ENCODE measurements at places on chromosomes 1 and 21.

- no peak for DNase-seq
Observed at GRCh38 chr21:16534408-16535101, 804.8 kb downstream of the USP25 start.

DNA sequence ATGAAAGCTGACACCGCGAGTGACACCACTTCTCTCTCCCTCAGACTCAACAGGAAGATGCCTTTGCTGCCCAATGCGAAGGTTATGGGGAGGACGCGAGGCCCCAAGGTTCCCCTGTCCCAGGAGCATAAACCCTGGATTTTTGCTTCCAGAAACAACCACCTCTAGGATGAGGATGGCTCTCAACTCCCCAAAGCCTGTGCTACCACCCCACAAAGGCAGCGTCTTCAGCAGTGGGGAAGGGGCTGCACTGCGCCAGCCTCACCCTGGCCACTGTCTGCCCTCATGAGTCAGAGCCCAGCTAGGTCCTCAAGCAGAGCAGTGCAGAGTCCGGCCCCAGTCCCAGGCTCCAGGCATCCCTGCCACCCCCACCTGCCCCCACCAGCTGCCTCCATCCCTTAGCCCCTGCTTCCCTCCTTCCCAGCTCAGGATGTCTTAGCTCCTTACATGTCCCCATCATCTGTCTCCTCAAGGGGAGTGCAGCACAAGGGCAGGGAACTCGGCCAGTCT is 6.9 kb upstream of the SRARP start:
- DNase-seq = no peak

- DNase-seq = no peak
Observed at GRCh38 chr1:12129624-12130023, 37.2 kb upstream of the TNFRSF1B start.

DNA sequence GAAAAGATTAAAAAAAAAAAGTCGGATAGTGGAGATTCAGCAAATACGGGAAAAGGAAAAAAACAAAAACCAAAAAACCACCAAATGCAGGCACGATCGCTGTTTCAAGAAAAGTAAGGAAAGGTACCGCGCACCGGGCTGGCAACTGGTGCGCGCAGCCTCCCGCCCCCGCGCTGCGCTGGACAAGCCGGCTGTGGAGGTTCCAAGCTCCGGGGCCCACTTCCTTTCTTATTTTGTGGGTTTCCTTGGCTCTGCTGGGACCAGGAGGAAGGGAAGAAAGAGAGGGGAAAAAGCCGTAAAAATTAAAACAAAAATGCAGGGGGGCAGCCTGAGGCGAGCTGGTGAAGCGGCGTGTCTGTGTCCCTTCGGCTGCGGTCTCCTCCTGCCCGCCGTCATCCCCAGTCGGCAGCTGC is 233 bp downstream of the ADAMTS5 start:
- DNase-seq = no peak

- DNase-seq = no peak
Observed at GRCh38 chr1:41305576-41306363, 55.5 kb upstream of the FOXO6 start.

DNA sequence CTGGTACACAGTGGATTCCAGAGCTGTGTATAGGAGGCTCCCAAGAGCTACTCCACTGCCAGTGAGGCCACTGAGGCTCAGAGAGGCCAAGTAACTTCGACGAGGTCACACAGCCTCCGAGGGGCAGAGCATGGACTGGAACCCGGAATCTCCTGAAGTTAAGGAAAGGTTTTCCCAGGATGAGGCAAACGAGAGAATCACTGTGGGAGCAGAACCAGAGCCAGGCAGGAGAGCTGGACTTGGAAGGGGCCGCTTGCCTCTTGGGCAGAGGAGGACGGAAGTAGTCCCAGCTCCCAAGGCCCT is 52.0 kb downstream of the GLIS1 start:
- DNase-seq = no peak

GRCh38 chr1:92975551-92976232 is 14.4 kb upstream of the DIPK1A start:
- DNase-seq = no peak

DNA sequence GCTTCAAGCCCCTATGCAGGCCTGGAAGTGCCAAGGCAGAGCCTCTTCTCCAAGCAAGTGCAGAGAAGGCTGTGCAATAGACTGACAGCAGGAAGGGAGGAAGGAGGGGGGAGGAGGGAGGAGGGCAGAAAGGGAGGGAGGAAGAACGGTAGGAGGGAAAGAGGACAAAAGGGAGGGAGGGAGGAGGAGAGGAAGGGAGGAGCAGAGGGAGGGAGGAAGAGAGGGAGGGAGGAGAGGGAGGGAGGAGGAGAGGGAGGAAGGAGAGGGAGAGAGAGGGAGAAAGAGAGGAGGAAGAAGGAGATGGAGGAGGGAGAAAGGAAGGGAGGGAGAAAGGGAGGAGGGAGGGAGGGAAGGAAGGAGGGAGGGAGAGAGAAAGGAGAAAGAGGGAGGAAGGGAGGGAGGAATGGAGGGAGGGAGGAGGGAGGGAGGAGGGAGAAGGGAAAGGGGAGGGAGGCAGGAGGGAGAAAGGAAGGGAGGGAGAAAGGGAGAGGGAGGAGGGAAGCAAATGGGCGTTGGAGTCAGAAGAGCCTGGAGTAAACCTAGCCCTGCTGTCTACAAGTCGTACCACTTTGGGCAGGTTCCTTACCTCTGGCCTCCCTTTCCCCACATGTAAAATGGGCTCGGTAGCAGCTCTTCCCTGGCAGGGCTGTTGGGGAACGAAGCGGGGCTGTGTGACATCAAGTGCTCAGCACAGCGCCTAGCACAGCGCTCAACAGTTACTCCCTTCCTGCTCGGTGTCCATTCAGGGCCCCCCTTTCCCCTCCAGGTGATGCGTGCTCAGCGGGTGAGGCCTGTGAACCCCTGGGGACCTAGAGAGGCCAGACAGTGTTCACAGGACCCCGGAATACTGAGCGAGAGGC is 244.6 kb downstream of the NPHP4 start:
- DNase-seq = no peak

- no peak for DNase-seq
Observed at GRCh38 chr1:221620437-221621384, 121.2 kb downstream of the DUSP10 start.

GRCh38 chr21:33374080-33374449 is 29.1 kb upstream of the IFNGR2 start:
- no peak for DNase-seq

DNA sequence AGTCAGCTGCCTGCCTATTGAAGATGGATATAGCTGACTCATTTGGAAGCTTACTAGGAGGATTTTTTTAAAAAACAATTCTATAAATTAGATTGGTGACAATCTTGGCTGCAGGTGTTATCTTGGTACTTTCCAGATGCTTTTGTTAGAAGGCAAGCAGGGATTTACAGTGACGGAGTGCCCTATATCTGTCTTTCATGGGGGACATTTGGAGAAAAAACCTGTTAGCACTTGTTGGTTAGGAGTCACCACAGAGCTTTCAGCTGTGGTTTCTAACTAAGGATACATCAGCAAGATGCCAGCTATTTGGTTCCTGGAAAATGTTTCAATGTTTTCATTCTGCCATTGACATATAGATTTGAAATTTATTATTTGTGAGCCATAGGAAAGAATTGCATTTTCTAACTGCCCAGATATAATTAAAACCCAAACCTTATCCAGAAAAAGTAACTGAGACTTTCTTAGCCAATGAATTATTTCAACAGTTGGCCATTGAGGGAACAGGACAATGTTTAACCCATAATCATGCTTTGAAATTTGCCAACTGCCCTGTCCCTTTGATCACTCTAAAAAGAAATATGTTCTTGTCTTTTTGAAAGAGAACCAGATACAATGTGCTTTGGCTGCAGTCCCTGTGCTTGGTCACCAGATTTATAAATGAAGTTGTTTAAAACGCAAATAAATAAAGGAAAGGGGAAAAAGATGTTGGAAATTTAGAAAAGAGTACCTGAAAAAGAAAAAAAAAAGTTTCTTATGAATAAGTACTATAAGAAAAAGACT is 761.0 kb upstream of the CXADR start:
- DNase-seq = no peak

GRCh38 chr1:247316590-247317197 is 15.0 kb downstream of the ZNF496 start:
- no peak for DNase-seq

DNA sequence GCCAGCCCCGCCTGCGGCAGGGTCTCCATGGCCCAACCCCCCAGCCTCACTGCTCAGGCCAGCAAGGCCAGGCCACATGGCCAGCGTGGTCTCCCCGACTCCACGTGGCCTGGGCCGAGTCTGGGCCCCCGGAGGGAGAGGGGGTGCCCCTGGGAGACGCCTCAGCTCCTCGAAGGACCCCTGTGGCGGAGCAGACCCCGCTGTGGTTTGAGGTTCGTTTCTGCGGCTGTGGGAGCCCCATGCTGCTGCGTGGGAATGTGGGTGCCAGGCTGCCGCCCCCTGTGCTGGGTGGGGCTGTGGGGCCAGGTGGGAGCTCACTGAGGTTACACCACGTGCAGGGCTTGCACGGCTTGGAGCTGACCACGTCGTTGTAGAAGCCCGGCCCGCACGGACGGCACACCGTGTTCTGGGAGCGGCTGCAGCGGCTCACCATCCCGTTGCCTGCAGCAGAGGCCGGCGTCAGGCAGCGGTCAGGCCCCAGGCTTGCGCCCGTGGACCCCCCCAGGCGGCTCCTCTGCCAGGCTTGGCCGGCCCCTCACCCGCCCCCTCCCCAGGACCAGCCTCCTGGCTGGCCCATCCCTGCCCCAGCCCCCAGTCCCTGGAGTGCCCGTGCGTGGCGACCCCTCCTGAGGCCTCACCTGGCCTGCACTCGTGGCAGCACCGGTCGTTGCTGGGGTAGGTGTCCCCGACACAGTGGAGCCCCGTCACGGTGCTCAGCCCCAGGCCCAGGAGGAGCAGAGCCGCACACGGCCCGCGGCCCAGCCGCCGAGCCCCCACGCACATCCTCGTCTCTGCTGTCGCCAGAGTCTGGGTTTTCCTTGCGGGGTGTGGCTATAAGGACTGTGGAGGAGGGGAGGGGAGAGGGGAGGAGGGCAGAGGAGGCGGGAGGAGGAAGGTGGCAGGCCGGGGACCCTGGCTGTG is at the start of gene TNFRSF4:
Gene TNFRSF4 (minus strand): TSS at position 809 of the 921 bp plus-strand sequence. CDS start 26 bp downstream, at position 783.
- DNase-seq = no peak

- no peak for DNase-seq
Observed at GRCh38 chr1:109513110-109513710, 3.7 kb upstream of the AMIGO1 start.

DNA sequence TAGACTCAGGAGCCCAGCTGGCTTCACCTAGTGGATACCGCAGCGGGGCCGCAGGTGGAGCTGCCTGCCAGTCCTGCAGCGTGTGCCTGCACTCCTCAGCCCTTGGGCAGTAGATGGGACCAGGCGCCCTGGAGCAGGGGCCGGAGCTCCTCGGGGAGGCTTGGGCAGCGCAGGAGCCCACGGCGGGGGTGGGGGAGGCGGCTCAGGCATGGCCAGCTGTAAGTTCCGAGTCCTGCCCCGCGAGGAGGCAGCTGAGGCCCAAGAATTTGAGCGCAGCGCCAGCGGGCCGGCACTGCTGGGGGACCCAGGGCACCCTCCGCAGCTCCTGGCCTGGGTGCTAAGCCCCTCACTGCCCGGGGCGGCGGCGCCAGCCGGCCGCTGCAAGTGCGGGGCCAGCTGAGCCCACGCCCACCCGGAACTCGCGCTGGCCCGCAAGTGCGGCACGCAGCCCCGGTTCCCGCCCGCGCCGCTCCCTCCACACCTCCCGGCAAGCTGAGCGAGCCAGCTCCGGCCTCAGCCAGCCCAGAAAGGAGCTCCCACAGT is 30.9 kb downstream of the UTP25 start:
- no peak for DNase-seq

- no peak for DNase-seq
Observed at GRCh38 chr1:214352838-214353237, 71.9 kb downstream of the SMYD2 start.

GRCh38 chr21:25881524-25882376 is 147.0 kb downstream of the GABPA start:
- no peak for DNase-seq

- no peak for DNase-seq
Observed at GRCh38 chr1:75745276-75745675, 20.8 kb downstream of the ACADM start.

DNA sequence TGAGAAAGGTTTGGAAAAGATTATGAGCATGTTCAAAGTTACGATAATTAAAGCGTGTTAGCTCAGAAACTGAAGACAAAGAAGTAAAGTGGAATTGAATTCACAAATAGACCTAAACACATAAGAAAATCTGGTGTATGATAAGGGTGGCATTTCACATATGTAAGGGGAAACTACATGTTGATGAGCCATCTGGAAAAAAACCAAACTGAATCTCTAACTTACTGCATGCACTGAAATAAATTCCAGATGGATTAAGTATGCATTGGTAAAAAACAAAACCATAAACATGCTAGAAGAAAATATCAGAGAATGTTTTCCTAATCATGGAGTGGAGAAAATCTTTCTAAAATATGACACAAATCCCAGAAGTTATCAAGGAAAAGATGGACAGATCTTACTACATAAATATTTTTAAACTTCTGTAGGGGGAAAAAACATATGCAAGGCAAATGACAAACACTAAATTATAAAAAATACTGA is 34.0 kb upstream of the CTPS1 start:
- DNase-seq = no peak

- no peak for DNase-seq
Observed at GRCh38 chr1:17014671-17015567, 3.2 kb upstream of the ATP13A2 start.

DNA sequence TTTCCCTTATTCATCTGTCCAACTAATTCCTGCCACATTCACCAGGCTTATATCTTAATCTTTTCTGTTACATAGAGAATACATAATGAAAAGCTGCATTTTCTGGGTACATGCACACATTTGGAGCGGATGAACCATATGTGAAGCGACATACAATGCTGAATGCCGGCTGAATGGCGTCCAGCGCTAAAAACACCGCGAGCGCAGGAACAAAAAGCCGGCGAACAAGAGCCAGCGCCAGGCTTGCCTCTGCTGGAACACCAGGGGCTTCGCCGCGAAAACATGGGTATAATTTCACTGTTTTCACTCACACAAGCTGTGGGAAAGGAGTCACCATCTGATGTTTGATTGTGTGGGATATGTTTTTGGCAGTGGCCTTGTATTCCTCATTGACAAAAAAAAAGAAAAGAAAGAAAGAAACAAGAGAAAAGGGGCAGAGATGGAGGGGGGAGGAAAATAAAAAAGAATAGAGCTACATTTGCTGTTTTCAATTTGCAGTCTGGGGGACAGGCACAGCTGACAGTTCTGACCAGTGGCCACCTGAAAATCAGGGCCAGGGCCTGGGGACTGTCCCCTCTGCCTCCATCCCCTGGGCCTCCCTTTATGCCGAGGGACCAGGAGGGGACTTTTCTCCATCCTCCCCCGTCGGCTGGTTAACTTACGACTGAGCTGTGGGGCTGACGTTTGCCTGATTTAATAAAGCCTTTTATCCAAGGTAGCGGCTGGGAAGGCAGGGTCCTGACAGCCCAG is 70.2 kb upstream of the OLIG2 start:
- DNase-seq = no peak

GRCh38 chr1:241531195-241532161 is 700 bp upstream of the KMO start:
- DNase-seq = peak; percentile 47

DNA sequence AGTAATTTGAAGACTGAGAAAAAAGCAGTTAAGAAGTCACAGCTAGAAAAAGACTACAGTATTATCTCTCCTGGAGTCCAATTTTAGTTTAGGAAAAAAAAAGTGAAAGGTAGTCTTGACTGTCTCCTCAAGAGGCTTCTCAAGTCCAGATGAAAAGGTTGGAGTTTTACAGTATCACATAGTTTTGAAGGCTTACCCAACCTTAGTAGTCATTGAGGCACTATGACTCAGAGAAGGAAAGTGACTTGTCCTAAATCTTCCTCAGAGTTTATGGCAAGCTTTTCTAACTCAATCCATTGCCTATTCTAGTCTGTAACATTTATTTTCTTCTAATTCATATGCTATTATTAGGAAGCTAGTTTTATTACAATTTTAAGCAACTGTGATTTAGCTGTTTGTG is 174.9 kb downstream of the DPYD start:
- no peak for DNase-seq

GRCh38 chr1:232307296-232308017 is 322.5 kb downstream of the SIPA1L2 start:
- no peak for DNase-seq

Measured in AG04449 (cell line).